ENCODE measurements at places on chromosomes 6 and 20.

- DNase-seq = no peak
Observed at GRCh38 chr6:169249057-169249456, 4.6 kb downstream of the THBS2 start.

DNA sequence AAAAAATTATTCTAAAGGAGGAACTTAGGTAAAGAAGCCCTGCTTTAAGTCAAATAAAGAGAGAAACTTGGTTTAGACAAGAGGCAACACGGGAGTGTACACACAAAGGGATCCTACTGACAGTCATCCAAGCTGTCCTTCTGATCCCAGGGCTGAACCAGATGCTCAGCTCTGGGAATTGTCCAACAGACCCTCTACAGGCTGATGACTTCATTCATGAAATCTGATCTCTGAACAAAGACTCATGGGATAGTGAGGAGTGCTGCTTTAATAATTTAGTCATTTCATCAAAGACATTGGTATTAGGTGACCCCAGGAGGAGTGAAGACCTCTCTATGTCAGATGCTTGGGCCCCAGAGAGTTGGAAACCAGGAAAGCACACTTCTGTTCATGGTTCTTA is 65.6 kb upstream of the ARMH2 start:
- no peak for DNase-seq

- no peak for DNase-seq
Observed at GRCh38 chr6:136521427-136521826, 28.8 kb downstream of the MAP7 start.

DNA sequence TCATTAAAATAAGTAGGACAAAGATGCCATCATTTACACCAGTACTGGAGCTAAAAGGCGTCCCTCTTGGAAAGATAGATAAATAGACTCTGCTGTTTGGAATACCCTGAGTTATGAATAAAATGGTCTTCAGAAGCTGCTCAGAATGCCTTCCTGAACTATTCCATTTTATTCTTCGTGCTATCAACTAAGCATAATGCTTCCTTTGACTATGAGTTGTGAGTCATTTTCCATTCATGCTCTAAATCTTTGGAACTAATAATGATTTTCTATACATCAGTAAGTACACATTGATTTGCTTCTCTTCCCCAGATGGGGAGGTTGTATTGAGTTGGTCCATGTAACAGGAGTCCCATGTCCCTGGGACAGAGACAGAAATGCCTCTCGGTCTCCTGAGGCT is 98.3 kb upstream of the PDE7B start:
- DNase-seq = no peak

DNA sequence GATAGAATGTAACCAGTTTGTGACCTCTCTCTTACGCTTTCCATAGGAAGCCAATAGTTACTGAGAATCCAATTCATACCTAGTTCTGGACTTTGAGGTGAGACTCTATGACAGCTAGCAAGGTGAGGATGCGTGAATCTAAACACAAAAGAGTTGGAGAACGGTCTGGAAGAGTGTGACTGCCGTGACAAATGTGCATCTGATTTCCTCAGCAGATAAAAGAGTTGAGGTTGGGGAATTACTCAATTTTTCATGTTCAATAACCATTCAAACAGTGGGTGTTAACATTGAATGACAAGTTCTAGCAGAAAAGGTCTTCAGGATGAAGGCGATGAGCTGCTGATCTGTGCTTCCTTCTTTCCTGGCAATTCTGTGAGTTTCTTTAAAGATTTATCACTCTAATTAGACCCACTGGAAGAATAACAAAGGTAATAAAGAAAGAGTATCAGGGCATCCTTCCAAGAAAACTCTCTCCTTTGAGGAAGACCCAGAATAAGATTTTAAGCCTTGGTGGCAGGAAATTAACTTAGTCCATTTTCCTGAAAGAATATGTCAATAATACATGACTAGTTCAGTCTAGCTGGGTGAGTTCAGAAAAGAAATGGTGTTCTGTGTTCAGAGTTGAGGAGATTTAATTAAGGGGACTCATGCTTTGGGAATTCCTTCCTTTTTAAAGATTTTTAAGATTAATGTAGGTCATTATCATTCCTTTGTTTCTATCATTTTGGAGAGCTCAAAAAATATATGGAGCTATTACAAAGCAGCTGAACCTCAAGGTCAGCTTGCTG is 24.5 kb downstream of the KIF3B start:
- no peak for DNase-seq

- no peak for DNase-seq
Observed at GRCh38 chr6:122553697-122554096, 56.5 kb upstream of the PKIB start.

GRCh38 chr6:116533233-116533957 is 12.1 kb downstream of the TRAPPC3L start:
- DNase-seq = no peak

- DNase-seq = no peak
Observed at GRCh38 chr6:18829272-18829870, 442.2 kb downstream of the RNF144B start.

- DNase-seq = peak; percentile 61
Observed at GRCh38 chr20:34538671-34539123, 19.8 kb upstream of the MAP1LC3A start.

- no peak for DNase-seq
Observed at GRCh38 chr20:20561841-20562240, 150.6 kb downstream of the RALGAPA2 start.

- no peak for DNase-seq
Observed at GRCh38 chr6:130359736-130360135, 6.1 kb upstream of the TMEM200A start.

DNA sequence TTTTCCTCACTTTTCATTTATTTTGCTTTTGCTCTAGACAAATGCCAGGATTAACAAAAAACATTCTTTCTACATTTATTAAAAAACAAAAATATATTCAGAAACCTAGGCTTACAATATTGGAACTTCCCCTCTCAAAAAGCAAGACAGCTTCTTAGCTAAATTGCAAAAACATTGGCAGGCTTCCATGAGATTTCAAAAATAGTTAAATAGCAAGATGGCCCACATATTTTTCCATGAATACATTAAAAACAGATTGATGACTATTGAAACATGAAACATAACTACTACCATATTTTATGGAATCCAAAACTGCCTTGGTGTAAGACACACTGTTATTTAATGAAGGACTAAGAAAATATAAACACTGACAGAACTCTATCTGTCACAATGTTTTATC is 92.0 kb downstream of the LY86 start:
- DNase-seq = no peak

DNA sequence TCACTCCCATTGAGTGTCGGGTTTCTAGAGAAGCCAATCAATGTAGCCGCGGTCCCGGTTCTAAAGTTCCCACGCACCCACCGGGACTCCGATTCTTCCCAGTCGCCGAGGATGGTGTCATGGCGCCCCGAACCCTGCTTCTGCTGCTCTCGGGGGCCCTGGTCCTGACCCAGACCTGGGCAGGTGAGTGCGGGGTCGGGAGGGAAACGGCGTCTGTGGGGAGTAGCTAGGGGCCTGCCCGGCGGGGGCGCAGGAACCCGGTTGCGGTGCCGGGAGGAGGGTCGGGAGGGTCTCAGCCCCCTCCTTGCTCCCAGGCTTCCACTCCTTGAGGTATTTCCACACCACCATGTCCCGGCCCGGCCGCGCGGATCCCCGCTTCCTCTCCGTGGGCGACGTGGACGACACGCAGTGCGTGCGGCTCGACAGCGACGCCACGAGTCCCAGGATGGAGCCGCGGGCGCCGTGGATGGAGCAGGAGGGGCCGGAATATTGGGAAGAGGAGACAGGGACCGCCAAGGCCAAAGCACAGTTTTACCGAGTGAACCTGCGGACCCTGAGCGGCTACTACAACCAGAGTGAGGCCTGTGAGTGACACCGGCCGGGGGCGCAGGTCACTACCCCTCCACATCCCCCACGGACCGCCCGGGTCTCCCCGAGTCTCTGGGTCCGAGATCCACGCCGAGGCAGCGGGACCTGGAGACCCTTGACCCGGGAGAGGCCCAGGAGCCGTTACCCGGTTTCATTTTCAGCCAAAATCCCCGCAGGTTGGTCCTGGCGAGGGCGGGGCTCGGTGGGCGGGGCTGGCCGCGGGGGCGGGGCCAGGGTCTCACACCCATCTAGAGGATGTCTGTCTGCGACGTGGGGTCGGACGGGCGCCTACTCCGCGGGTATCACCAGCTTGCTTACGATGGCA is 35.2 kb upstream of the HLA-G start:
- peak; percentile 84 for DNase-seq

GRCh38 chr6:111482188-111482958 is 645 bp downstream of the REV3L start:
- peak; percentile 24 for DNase-seq

- DNase-seq = no peak
Observed at GRCh38 chr6:4922488-4923037, 81.3 kb downstream of the RPP40 start.

- no peak for DNase-seq
Observed at GRCh38 chr6:21163110-21163837, 430.3 kb upstream of the SOX4 start.

DNA sequence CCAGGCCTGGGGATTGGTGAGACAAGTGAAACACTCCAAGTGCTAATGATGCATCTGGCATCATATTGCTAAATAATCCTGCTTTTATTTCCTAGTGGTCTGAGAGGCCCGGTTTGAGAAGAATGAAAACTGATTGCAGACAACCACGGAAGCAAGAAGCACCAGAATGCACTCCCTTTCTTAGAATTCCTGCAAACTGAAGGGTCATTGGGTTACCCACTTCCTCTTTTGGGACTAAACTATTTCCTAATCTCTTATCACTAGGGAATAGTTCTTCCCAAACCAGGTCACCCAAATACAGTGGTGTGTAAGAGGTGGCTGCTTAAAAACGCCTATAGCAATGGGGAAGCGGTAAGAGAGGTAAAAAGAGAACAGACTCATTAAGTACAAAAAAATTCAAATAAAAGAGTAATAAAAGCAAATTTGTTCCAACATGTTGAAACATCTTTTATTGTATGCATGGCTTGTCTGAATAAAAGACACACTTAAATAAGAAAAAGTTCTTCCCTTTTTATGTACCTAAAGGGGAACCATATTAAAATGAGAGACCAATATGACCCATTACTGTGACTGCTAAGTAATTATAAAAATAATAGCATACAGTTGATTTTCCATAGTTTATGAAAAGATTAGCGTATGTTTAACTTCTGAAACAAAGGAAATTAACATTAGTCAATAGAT is 125.8 kb downstream of the MYB start:
- DNase-seq = no peak

- DNase-seq = no peak
Observed at GRCh38 chr6:137876547-137876946, 9.5 kb downstream of the TNFAIP3 start.

GRCh38 chr6:145531032-145531431 is 204.3 kb downstream of the EPM2A start:
- DNase-seq = no peak

GRCh38 chr6:169800668-169801395 is 49.4 kb downstream of the ERMARD start:
- no peak for DNase-seq

GRCh38 chr6:659716-660581 is 3.0 kb upstream of the HUS1B start:
- DNase-seq = no peak

GRCh38 chr6:36559011-36559793 is 11.9 kb upstream of the STK38 start:
- no peak for DNase-seq

GRCh38 chr6:12266571-12266970 is 23.6 kb upstream of the EDN1 start:
- no peak for DNase-seq

- DNase-seq = no peak
Observed at GRCh38 chr20:33925867-33926266, 67.8 kb upstream of the RALY start.

DNA sequence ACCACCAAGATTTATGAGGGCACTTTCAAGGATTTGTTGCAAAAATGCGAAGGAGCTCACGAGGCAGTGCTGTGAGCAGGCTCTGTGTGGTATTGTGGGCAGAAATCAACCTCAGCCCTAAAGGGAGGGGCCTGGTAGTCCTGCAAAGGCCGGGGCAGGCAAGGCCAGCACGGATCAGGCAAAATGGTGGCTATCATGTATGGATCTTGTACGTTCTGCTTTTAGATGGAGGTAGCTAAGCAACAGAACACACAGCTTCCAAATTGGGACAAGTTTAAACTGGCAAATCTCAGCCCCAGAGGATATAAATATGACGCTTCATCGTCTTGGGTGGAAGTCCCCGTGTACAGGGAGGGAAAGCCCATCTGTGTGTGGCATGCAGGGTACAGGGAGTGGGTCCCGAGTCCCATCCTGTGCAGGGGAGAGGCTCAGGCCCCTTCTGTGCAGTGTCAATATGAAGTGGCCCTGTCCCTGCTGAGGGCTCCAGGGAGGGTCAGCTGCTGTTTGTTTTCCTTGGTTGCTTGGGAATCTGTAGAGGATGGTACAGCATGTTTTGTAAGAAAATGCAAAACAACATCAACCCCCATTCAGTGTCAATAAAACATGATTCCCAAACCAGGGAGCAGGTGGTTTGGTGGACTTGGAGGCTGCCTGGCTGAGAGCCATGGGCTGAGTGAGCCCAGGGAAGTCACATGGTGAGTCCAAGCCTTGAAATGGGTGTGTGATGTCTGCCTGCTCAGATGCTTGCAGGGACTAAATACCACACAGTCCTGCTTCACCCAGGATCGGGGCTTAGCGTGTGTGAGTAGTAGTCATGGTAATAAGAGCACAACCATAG is 113.0 kb downstream of the SYCP2 start:
- no peak for DNase-seq

DNA sequence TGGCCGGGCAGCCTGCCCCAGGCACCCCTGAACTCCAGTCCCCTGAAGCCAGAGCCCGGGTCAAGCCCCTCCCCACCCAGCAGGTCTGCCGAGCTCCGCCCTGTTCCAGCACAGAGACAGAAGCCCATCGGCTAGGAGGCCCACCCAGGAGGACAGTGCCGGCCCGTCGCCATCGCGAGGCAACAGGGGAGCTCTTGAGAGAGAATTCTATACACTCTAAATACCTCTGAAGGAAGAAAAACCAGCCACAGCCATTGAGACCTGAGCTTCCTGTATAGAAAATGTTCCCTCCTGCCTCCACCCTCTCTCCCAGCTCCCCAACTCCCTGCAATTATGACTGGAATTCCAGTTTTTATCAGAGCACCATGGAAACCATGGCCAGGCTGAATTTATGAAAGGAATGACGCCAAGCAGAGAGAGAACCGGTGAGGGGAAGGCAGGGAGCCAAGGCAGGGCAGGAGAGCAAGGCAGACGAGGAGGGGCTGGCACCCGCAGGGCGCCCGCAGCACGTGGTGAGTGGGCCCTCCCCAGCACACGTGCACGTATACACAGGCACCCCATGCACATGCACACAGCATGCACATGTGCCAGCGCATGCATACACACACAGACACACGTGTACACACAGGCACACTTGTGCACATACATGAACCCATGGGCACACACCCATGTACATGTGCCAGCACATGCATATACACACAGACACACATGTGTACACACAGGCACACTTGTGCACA is 27.6 kb upstream of the MRGBP start:
- DNase-seq = no peak

DNA sequence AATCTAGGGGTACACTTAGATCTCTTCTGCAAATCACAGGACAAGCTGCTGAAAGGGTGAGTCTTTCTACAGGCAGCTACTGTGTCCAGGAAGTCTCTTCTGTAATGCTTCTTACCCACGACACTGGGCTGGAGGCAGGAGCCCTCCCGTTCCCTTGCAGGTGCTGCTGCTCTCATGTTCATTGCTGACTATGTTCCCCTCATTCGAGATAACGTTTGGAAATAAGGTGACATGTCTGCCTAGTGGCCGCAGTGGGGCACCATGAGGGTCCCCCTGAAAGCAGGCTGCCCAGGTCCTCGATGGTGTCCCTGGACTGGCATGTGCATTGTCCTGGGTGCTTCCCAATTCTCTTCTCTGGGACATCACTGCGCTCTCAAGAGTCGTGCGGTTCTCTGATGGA is 74.7 kb downstream of the SYNJ2 start:
- no peak for DNase-seq

- DNase-seq = no peak
Observed at GRCh38 chr6:140732991-140733390, 1358.5 kb upstream of the CITED2 start.
